ENCODE measurements at places on chromosomes 6 and 20. TPM values are rescaled to one million over a fixed set of nuclear protein-coding genes. Genes with fewer than 3 reads are reported as not detected.

DNA sequence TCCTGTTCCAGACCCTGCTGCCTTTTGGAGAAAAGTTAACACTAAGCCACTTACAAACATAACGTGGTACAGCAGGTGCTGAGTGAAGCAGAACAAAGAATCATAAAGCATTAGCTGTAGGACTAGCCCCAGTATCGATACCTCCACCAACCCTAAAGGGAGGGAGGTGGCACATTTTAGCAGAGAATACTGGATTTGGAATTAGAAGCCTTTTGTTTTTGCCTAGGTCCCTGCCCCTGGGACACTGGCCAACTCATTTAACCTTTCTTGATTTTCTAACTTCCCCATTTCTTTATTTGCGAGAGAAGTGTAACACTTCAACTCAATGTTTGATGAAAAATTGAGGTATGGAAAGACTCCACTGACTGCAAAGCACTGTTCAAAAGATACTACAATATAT is 93.5 kb downstream of the B3GAT2 start:
- peaks cover 5% of the 10 kb centered on the region for H3K36me3 ChIP-seq
- no peaks in the 10 kb centered on the region for H3K27me3 ChIP-seq
- peaks cover 16% of the 10 kb centered on the region for H3K4me1 ChIP-seq
- H3K4me3 ChIP-seq = no peak overlapping the region

DNA sequence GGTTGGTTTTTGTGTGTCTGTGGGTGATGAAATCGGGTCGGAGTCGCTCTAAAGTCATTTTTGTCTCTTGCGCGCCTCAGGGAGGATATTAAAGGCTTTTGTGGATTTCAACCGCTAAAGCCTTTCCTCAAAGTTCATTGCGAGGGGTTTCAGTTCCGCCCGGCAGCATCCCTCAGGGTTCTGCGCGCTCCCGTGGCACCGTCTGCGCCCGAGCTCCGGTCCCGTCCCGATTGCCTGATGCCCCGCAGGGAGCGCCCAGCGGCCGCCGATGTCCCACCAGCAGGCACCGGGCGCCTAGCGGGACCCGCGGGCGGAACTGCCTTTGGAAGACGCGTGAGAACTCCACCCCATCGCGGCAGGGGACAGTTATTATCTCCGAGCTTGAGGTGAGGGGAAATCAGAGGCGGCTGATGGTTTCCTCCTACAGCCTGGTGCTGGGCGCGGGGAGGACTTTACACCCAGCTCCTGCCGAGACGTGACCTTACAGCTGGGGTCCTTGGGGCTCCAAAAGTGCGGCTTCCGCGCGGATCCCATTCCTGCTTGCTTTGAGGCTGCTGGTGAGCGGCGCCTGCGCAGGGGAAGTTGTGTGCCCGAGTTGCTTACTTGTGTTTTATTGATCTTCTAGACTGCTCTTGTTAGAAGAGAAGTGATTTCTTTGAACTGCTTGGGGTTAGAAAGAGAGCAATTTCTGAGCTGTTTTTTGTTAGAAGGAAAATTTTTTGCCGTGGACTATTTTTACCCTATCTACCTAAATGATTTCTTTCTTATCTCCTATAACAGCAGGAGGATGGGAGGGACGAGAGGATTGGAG is 27.1 kb downstream of the ULBP1 start:
- DNase-seq = no peak
- peak overlapping the region; percentile 61 for H3K4me3 ChIP-seq
- H3K36me3 ChIP-seq = peaks cover 11% of the 10 kb centered on the region
- peaks cover 17% of the 10 kb centered on the region for H3K4me1 ChIP-seq
- H3K27ac ChIP-seq = no peak overlapping the region
- H3K27me3 ChIP-seq = peaks cover 95% of the 10 kb centered on the region

- no peaks in the 10 kb centered on the region for H3K36me3 ChIP-seq
- no peak for DNase-seq
- no peak overlapping the region for H3K4me3 ChIP-seq
Observed at GRCh38 chr20:14142964-14143627, 147.8 kb downstream of the MACROD2 start.

- DNase-seq = no peak
- H3K36me3 ChIP-seq = peaks cover 13% of the 10 kb centered on the region
- H3K4me1 ChIP-seq = peaks cover 29% of the 10 kb centered on the region
Observed at GRCh38 chr6:4774296-4774695, 1.9 kb upstream of the CDYL start.

DNA sequence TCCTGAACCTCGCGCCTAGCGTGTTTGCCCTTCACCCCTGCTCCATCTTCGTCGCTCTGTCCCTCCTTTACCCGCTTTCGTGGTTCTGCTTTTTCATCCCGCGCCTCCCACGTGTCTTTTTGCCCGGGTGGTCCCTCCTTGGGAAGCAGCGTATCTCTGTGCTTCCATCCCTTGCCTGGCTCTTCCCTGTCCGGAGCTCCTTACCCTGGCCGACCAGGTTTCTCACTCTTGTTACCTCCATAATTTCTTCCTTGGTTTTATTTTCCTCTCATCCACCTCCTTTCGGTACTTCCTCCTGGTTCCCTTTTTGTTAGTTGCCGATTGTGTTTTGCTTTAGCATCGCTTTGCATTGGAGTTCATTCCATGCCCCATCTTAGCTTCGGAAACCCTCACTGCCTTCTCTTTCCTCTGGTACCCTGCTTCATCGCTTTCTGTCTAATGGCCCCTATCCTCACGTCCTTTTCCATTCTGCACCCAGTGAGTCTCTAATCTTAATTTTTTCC is 735 bp downstream of the FAM135A start:
- peak overlapping the region; percentile 52 for H3K27ac ChIP-seq
- peaks cover 6% of the 10 kb centered on the region for H3K36me3 ChIP-seq
- H3K4me3 ChIP-seq = peak overlapping the region; percentile 90
- H3K27me3 ChIP-seq = peaks cover 3% of the 10 kb centered on the region

DNA sequence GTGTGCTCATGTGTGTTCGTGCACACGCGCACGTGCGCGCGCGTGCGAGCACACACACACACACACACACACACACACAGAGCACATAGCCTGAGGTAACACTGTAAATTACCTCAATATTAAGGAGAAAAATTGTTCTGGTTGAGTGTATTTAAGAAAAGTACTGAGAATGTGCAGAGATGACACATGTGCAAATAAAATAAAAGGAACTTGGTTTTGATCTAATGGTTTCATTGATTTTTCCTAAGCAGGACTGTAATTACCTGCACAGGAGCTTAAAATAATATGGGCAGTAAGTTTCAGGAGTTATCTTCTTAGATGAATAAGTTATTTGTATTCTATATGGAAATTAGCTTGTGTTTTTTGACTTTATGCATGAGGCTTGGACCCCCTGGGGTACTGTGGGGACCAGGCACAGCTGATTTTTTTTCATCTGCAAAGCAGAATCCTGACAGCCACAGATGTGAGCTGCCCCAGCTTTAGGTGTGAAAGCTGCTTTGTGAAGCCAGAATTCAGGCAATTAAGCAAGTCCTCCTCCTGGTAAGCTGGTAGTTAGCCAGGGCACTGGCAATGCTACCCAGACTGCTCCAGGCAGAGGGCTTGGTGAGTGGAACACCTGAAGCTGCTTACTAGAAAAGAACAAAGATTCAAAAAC is 1040.6 kb upstream of the CITED2 start:
- no peak for DNase-seq
- H3K4me3 ChIP-seq = no peak overlapping the region
- no peak overlapping the region for H3K27ac ChIP-seq

TNNC2 gene
- not detected for total RNA-seq

NNAT gene
- 113 TPM for total RNA-seq

Data from neural crest cell (in vitro differentiated cells).